ENCODE measurements at places on chromosomes 7 and 10. TPM values are rescaled to one million over a fixed set of nuclear protein-coding genes. Genes with fewer than 3 reads are reported as not detected.

The PRDX3 gene
- total RNA-seq = 191 TPM

The PILRB gene
- 8.9 TPM for total RNA-seq

The SLC13A1 gene
- total RNA-seq = not detected

The SFRP4 gene
- total RNA-seq = 1.7 TPM

The MEST gene
- 23.0 TPM for total RNA-seq

The SH3PXD2A gene
- total RNA-seq = 24.0 TPM

The FZD1 gene
- 29.8 TPM for total RNA-seq

Measured in smooth muscle cell of trachea (primary cell).